Left ventricle myocardium inferior (tissue), 1 donor: ENCODE measurements at places on chromosomes 1 and 21. TPM values are rescaled to one million over a fixed set of nuclear protein-coding genes. Genes with fewer than 3 reads are reported as not detected.
A peak's percentile ranks its signal among the peaks of the same experiment; 100 is the strongest.

Gene DCST1
- not detected for total RNA-seq

- no peak overlapping the region for H3K4me3 ChIP-seq
- no peak overlapping the region for H3K27ac ChIP-seq
- H3K27me3 ChIP-seq = no peaks in the 10 kb centered on the region
- H3K4me1 ChIP-seq = no peaks in the 10 kb centered on the region
Measured at GRCh38 chr1:241045659-241046058, 311.3 kb downstream of the RGS7 start.

DNA sequence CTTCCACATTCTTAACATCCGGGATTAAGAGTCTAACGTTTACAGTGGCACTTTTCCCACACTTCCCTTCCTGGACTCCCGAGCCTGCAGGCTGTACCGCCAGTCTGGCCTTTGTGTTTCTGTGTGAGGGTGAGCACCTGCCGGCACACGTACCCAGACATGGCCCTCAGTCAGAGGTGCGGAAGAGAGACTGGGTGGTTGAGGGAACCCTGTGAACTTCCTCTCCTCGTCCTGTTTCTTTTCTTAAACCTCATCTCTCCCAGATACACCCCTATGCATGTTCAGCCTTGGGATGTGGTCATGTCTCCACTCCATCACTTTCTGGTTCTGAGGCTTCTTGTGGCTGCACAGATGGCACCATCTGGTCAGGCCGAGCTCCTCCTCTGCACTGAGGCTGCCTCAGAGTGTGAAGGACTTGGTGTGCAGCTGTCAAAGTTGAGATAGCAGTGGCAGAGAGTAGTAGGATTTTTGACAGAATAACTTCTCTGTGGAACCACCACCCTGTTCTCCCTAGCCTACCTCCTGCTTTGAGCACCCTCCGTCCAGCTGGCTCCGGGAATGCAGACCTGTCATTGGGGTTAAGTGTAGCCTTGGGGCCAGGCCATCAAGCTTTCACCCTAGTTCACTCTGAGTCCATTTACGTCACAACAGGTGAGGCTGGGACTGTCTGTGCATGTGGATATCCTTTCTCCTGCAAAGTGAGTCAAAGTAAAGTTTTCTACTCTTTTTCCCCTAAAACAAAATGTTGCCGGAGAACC lies 31.4 kb downstream of the VASH2 start:
- H3K27ac ChIP-seq = peak overlapping the region; percentile 57
- H3K27me3 ChIP-seq = no peaks in the 10 kb centered on the region
- H3K4me1 ChIP-seq = peaks cover 36% of the 10 kb centered on the region
- DNase-seq = peak; percentile 32

Gene LCK
- total RNA-seq = 0.63 TPM

- no peaks in the 10 kb centered on the region for H3K4me1 ChIP-seq
- no peak for DNase-seq
Measured at GRCh38 chr1:198701766-198702539, 63.1 kb downstream of the PTPRC start.

- H3K4me1 ChIP-seq = peaks cover 7% of the 10 kb centered on the region
- no peaks in the 10 kb centered on the region for H3K36me3 ChIP-seq
- no peak for DNase-seq
- H3K27me3 ChIP-seq = peaks cover 35% of the 10 kb centered on the region
- H3K4me3 ChIP-seq = no peak overlapping the region
Measured at GRCh38 chr1:228810878-228811711, 75.8 kb downstream of the RHOU start.
